Activated CD4-positive, alpha-beta T cell treated with anti-CD3 and anti-CD28 coated beads for 24 hours (primary cell): ENCODE measurements at places on chromosomes 13 and 19.

DNA sequence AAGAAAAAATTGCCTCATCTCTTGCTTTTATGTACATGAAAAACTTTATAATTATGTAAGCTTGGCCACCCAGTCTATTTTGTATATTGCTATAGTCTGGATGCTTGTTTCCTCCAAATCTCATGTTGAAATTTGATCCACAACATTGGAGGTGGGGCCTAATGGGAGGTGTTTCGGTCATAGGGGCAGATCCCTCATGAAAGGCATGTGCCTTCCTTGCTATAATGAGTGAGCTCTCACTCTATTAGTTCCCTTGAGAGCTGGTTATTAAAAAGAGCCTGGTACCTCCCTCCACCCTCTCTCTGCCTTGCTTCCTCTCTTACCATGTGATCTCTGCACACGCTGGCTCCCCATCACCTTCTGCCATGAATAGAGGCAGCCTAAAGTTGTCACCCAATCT lies 1005.1 kb downstream of the PCDH9 start:
- no peak for DNase-seq

GRCh38 chr13:30033681-30034457 lies 183.5 kb upstream of the UBL3 start:
- DNase-seq: no peak

GRCh38 chr13:27273658-27274425 lies 3.2 kb downstream of the RASL11A start:
- DNase-seq: no peak

DNA sequence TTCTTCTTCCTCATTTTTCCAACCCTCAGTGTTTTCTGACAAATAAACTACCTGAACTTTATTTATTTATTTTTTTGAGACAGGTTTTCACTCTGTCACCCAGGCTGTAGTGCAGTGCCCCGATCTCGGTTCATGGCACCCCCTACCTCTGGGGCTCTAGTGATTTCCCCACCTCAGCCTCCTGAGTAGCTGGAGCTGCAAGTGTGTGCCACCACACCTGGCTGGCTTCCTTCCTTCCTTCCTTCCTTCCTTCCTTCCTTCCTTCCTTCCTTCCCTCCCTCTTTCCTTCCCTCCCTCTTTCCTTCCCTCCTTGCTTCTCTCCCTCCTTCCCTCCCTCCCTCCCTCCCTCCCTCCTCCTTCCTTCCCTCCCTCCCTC lies 32.3 kb downstream of the KCTD4 start:
- DNase-seq: no peak

DNA sequence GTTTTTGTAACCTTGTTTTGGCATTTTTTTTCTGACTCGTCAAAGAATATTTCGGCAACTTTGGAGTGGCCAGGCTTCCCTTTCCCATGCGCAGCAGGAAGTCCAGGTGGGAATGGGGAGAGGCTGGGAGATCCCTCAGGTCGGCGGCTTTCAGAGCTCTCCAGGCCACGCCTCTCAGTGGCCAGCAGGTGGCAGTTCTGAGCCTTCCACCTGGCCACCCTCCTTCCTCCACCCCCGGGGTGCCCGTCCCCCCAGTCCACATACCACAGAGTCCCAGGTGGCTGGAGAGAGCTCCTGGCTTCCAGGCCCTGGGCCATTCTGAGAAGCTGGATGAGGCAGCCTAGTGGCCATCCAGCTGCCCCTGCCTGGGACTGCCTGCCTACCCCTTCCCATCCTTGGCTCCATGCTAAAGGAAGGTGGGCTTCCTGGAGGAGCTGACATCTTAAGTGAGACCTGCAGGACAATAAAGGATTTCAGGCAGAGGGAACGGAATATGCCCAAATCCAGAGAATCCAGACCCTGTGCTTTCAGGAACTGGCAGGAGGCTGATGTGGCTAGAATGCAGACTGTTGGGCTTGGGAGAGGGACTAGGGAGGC lies 46.3 kb downstream of the CCNE1 start:
- no peak for DNase-seq

GRCh38 chr13:74062933-74063332 lies 71.3 kb downstream of the KLF12 start:
- DNase-seq: no peak

DNA sequence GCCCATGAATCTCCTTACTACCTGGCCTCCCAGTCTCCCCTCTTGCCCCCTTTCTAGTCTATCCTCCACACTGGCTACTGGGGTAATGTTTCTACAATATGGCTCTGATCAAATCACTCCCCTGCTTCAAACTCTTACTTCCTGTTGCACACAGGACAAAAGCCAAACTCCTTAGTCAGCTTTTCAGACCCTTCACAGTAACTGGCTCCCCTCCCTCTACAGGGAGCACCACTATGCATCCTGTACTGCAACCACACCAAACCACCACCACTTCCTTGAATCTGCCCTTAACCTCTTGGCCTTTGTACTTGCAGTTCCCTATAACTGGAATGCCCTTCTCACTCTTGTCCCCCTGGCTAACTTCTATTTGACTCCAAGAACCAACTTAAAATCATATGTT lies 32.2 kb downstream of the DEDD2 start:
- no peak for DNase-seq

- DNase-seq: no peak
Measured at GRCh38 chr13:23845105-23845725, 44.0 kb downstream of the MIPEP start.

GRCh38 chr19:35879770-35880317 lies 11.5 kb downstream of the APLP1 start:
- DNase-seq: peak; percentile 62

GRCh38 chr13:34546344-34547250 lies 395.5 kb upstream of the NBEA start:
- no peak for DNase-seq

DNA sequence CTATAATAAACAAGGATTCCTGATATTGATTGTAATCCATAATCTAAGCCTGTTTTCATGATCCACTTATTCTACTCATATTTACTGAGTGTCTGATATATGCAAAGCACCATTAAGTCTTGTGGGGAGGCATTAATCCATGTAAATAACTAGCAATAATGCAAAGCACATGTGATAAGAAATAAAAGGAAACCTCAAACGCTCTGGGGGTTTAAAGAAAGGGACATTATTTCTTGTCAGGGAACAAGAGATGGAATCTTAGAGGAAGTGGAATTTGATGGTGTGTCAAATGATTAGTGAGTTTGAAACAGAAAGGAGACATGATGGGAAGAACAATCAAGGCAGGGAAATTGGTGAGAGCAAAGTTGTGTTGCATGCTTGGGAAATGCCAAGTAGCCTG lies 57.4 kb upstream of the FLT1 start:
- DNase-seq: no peak

DNA sequence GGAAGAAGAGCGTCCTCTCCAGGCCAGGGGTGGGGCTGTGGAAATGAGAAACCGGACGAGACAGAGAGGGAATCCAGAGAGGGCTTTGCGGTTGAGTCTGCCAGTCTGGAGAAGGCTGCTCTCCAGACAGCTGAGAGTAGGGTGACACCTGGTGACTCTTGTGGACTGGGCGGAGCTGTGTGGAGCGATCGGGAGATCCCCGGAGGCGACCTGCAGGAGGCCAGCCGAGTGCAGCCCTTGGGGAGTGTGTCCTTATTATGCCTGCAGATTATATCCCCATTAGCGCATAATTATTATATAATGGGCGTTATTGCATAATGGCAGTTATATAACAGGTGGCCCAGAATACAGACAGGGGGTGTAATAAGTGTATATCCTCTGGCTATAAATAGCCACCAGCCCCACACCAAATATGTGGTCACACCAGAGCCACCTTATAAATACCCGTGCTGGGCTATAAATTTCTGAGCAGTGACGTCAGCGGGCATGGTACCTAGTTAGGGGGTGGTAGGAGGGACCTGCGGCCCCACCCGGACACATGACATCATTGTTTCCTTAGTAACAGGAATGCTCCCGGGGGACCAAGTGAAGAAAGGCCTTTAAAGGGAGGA lies 41.2 kb downstream of the NFIX start:
- no peak for DNase-seq

- no peak for DNase-seq
Measured at GRCh38 chr19:5571777-5572176, 4.0 kb upstream of the TINCR start.

GRCh38 chr13:68675209-68675608 lies 1432.4 kb upstream of the ATXN8OS start:
- no peak for DNase-seq

- no peak for DNase-seq
Measured at GRCh38 chr19:896999-897398, 3.7 kb downstream of the RNU6-9 start.

DNA sequence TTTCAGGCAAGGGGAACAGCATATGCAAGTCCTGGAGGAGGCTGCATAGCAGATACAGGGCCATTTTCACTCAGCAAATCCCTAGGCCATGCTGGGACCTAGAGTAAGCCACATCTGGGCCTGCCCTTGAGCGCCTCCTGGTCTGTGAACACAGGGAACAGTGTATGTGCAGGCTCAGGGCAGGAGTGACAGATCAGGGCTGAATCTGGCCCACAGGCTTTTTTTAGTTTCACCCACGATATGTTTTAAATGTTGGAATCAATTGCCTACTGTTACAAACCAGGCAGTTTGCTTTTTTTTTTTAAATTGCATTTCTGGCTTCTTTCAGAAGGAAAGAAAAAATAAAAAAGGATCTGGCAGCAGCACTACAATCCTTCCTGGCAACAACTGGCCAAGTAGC lies 1.5 kb upstream of the TMEM145 start:
- DNase-seq: no peak

DNA sequence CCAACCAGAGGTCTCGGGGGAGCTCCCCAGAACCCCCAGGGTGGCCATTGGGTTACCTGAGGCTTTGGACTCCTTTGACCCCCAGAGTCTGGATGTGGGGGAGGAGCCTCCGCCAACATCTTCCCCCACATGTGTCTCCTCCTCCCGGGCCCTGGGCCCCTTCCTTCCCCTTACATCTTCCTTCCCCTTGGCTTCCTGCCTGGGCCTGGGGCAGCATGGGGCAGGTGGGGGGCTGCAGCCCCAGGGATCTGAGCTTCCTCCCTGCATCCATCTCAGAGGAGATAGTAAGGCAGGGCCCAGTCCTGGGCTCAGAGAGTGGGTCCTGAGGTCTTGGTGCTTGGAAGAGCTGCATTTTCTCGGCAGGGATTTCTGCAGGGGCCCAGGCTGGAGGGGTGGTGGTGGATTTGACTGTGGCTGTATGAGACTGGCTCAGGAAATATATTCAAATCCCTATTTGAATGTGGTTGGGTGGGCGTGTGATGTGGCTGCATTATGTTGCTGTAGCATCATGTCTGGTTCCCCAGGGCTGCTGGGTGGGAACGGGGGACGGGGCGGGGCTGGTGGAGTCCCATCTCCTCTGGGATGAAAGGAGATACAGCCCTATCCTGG lies 919 bp downstream of the VAV1 start:
- DNase-seq: peak; percentile 43

- no peak for DNase-seq
Measured at GRCh38 chr13:76222511-76222910, 586.4 kb downstream of the LMO7 start.

- no peak for DNase-seq
Measured at GRCh38 chr19:50676625-50677197, 27.5 kb downstream of the C19orf81 start.
